Testis (tissue), 5 donors: ENCODE measurements at places on chromosomes 11 and 22. TPM values are rescaled to one million over a fixed set of nuclear protein-coding genes. Genes with fewer than 3 reads are reported as not detected.

OR2AG2 gene
- 0.30 TPM for polyA plus RNA-seq

VPREB1 gene
- polyA plus RNA-seq = not detected

ASCL2 gene
- polyA plus RNA-seq = 1.3 TPM

DNA sequence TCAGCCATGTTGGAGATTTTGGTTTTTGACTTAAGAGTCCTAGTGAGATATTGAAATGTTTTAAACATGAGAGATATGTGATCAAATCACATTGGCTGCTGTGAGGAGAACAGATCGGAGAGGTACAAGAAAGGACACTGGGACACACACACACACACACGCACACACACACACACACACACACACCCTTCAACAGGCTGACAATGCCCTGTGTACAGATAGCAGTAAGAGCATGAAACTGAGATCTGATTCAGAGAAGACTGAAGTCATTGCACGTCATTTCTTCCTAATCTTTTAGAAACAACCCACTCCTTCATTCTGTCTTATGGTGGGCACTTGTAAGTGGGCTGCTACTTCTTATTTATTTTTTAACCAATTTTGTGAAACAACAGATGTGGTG, 200.5 kb upstream of the E2F8 start:
- no peak for DNase-seq

DNA sequence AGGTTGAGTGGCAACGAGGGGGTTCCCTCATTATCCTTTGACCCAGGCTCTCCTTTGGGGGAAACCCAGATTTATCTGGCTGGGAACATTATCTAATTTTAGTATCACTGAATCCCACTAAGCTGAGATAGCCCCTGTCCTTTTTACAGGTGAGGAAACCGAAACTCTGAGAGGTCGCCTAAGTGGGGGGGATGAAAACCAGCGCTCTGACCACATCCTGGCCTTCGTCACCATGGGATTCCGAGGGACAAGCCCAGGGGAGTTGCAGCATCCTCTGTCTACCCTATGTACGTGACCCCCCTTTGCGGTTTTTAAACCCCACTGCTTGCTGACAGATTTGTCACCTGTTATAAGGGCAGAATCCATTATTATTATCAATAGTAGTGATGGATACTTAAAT, 61.0 kb downstream of the ISX start:
- DNase-seq = no peak

DNA sequence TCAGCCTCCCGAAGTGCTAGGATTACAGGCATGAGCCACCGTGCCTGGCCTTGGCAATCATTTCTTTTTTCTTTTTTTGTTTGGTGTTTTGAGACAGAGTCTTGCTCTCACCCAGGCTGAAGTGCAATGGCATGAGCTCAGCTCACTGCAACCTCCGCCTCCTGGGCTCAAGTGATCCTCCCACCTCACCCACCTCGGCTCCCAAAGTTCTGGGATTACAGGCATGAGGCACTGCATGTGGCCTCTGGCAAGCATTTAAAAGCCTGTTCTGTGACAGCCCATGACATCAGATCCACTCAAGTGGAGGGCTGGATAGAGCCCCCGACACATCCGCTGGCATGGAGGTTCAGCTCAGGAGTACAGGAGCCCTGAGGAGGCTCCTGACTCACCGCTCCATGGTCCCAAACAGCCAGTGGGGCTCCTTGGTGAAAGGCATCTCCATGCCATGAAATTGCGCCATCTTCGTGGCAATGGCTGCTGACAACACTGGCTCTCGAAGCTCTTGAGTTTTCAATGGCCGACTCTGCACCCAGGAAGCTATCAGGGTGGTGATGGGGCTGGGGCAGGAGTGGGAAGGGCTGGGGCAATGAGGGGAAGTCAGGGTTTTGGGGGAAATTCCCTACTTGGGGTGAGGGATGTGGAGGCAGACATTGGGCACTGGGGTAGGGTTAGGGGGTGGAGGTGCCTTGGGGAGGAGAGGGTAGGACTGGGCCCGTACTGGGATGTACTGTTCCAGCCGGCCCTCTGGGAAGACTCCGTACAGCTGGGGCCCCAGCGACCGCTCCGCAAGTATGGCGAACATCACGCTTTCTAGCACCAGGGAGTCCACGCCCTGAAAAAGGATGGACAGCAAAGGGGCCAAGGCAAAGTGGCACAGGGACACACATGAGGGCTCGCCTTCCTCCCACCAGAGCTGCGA, 1.4 kb downstream of the CHKB start:
- DNase-seq = no peak

GRCh38 chr22:31818481-31819392, 64.9 kb downstream of the DEPDC5 start:
- DNase-seq = no peak

GRCh38 chr11:65502274-65502554, 3.4 kb downstream of the MALAT1 start:
- no peak for DNase-seq

GRCh38 chr11:2092464-2092910, 46.7 kb downstream of the IGF2 start:
- DNase-seq = no peak

DNA sequence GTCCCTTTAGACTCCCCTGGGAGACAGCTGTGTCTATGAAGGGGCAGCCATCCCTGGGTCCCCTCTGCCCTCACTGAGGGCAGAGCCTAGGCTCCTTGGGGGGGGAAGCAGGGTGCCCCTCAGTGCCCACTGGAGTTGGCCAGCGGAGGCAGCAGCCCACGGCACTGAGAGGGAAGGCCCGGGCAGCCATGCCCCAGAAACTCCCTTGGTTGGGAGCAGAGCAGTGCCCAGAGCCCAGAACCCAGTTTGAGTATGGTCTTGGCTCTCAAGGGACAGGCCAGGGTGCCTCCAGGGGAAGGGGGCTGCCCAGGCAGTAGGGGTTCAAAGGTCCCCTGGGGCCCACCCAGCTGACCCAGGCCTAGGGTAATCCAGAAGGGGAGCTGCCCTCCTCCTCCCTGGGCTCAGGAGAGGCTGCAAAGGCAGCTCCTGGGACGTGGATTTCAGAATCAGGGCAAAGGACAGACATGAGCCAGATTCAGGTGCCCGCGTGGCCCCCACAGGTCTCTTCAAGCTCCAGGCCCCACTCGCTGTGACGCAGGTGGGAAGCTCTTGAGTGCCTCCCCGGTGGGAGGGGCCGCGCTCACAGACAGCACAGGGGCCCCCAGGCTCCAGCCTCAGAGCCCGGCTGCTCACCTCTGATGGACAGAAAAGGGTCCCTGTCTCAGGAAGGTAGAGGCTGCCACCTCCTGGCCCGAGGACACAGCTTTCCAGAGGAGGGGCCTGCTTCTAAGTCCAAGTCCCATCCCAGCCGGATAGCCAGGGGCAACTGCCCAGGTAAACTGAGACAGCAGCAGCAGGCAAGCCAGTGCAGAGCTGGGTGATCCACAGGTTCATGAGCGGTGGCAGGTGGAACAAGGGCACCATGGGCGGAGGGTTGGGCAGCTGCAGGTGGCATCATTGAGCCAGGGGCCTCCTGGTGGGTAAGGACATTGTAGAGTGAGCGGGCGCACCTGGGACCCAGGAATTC, 2.6 kb downstream of the C11orf21 start:
- peak; percentile 54 for DNase-seq

GRCh38 chr22:44964722-44965078, 45.1 kb downstream of the PHF21B start:
- no peak for DNase-seq
